Suppressor macrophage treated with lipopolysaccharide for 4 hours (primary cell): ENCODE measurements at places on chromosomes 12 and 14.

DNA sequence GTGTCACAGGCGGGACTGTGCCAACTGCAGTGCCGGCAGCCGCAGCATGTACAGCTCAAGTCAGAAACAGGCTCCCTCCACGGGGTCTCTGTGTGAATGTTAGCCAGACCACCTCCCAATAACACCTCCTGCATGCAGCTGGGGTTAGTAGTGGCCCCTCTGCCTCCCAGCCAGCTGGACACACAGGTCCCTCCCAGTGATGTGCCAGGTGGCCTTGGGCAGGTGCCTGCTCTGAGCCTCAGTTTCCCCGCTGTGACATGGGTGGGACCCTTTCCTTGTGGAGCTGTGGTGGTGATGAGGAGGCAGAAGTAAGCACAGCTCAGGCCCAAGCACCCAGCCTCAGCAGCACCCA lies 139.9 kb downstream of the ADGRD1 start:
- DNase-seq, result no peak

GRCh38 chr12:27293463-27293862 lies 39.2 kb upstream of the BMAL2 start:
- no peak for DNase-seq

DNA sequence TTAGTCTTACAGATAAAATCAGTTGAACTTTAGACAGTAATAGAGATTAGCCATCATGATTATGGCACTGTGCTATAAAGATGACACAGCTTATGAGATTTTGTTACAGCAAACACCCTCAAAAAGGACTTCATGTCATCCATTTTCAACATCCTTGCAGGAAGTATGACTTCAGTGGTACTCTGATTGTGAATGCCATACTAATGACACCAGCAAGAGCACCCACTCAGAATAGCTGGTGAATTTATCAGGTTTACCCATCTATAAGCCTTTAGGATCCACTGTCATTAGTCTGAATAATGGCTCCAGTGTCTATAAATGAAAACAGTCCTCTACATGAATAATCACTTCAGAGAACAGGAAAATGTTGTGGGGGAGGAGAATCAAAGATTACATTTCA lies 615.2 kb downstream of the RPS29 start:
- no peak for DNase-seq

DNA sequence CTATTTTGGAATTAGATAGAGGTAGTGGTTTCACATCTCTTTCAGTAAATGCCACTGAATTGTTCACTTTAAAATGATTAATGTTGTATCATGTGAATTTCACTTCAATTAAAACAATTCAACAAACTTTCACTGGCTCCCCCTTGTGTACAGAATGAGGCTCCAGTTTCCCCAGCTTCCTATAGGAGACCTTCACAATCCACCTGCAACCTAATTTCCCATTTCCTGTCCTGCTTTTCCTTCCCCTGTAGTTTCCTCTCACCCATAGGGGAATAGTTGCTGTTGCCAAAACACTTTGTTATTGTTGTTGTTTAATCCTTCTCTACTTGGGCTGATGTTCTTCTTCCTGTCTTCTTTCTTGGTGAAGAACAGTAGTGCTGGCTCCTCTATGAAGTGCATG lies 59.8 kb downstream of the NPAS3 start:
- DNase-seq, result peak; percentile 19

GRCh38 chr14:44626423-44626822 lies 119.3 kb upstream of the FSCB start:
- no peak for DNase-seq
